ENCODE measurements at places on chromosomes 5 and 9.

DNA sequence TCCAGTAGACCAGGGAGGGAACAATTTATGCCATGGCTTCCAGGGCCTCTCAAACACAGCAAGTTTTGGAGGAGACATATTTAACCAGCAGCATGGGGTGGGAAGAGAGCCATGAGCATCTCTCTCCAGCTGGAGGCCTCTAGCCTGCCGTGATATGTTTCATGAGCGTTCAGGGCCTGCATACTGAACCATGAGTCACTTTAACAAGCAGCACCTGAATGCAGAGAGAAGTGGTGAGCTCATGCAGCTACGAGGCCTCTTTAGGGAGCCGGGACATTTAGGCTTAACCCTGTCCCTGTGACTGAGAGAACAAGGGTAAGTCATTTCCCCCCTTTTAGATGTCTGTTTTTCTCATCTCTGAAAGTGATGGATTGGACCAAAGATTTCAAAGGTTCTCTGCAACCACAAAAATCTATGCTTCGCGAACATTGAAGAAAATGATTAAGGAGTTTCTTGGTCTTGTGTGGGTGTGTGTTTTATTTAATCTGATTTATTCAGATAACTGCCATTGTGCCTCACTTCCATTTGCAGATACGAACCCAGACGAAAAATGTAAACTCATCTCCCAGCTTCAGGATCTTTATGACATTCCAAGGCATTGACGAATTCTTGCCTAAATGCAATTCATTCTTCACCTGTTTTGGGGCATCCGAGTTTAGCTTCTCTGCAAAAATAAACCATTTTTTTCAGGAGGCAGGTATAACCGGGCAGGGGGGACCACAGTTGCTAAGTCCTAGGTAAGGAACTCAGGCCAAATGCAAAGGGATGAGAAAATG lies 157.0 kb downstream of the GABBR2 start:
- DNase-seq = no peak

- no peak for DNase-seq
Observed at GRCh38 chr5:92144824-92145223, 761.7 kb upstream of the ARRDC3 start.

DNA sequence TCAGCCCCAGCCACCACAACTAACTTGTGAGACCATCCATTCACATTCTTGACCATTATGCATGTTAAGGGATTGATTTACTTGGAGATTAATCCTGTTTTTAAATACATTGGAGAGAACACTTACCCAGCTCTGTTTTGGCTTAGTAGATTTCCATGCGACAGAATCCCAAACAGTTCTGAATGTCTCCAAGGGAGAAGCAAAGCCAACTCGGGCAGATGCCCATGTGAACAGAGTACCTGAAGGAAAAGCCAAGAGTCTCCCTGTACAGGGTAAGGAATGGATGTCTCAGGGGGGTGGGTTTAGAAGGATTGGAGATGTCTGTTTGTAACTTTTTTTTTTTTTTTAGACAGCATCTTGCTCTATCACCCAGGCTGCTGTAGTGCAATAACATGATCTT lies 61.0 kb downstream of the GRAMD2B start:
- no peak for DNase-seq

DNA sequence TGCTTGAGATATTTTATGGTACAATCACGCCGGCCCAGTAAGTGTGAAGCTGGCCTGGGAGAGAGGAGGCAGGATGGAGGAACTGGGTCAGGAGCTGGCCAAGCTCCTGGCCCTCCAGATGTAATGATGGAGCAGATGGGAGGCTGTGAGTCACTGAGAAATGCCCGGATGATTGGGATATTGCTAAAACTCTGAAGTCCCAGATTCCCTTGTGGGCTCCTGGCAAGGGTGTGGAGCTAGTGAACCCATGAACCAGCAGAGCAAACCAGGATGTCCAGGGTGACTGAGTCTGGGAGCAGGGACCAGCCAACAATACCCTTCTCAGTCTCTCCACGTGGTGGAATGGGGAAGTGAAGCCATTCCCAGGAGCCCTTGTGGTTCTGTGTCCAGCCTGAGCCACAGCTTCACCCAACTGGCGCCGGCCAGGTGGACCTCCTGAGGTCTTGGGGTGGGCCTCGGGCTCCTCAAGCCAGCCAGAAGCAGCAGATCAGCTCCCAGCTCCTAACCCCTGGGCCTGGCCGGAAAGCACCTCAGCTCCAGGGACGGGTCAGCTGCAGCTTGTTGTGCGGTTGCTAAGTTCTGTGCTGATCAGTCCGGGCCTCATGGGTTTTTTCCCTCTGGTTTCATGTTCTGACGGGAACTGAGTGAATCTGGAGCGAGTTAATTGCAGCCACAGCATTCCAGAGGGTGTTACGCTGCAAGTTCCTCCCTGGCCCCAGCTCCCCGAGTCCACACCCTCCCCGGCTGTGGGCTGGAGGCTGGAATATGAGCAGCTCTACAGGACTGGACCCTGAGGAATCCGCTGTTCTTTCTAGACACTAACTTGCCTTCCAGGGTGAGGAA lies 37.6 kb downstream of the DUSP1 start:
- DNase-seq = no peak

DNA sequence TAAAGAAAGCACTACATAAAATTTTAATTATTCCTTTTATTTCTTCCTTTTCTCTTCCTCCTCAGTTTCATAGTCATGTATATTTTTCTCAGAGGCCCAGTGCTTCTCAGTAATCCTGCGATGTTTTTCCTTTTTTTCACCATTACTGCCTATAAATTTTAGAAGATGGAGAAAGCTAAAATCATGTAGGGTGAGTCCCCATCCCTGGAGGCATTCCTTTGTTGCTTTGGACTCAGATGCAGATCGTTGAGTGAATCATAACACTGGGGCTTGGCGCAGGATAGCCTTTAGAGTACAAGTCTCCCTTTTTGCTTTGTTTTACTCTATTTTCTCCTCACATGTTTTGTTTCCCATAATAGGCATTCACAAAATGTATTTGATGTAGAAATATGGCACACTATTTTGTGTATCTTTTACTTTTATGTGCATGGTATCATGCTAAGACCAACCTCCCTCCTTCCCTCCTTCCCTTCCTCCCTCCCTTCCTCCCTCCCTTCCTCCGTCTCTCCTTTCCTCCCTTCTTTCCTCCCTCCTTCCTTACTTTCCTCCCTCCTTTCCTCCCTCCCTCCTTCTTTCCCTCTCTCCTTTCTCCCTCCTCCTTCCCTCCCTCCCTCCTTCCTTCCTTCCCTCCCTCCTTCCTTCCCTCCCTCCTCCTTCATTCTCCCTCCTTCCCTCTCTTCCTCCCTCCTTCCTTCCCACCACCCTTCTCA lies 72.4 kb downstream of the NUDT12 start:
- no peak for DNase-seq

- no peak for DNase-seq
Observed at GRCh38 chr5:113503146-113503545, 10.3 kb upstream of the YTHDC2 start.

DNA sequence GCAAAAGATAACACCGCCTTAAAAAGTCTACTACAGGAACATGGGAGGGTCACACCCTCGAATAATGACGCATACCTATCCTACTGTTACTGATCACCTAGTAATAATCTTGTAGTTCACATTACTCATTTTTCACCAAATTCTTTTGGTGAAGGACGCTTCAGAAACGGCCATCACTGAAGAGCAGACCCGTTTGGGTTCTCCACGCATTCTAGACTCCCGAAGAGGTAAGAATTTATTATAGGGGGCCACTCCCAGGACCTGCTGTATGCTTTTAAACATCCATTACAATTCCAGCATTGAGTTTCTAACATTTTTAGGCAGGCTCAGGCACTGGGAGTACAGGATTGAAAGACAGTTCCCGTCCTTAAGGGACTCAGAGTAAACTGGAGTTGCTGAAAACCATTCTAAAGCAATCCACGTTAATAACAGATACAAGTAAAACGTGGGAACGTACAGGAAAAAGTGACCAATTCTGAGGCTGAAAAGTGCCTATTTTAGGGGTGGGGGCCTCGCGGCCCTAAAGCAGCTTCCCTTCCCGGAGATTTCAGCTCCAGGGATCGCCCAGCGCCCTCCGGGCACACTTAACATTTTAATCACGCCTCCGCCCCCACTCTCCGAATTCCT lies at the start of gene FER:
Gene FER, plus strand, starts transcription at position 124 of the 627 bp plus-strand sequence. CDS start 50,286 bp downstream, outside the sequence.
- DNase-seq = peak; percentile 43

- DNase-seq = no peak
Observed at GRCh38 chr9:133522073-133522910, 2.5 kb downstream of the MYMK start.

- DNase-seq = peak; percentile 26
Observed at GRCh38 chr5:74938250-74938933, 72.2 kb upstream of the FAM169A start.

GRCh38 chr9:137313956-137314560 lies 12.0 kb upstream of the NRARP start:
- DNase-seq = no peak
